ENCODE measurements at places on chromosomes 11 and 22.

DNA sequence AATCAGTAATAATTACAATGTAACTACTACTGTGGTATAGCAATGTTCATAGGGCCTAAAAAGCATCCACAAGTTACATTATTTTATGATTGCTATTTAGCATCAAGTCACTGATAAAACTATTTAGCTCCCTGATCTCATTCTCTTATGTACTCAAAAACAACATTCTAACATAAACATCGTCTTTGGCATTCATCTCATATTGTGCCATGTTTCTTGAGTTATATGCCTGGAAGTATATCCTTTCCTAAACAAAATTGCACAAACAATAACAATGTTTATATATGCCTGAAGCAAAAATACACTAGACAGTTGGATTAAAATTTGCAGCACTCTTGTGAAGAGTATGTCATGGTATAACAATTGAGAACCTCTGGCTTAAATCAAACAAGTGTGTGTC is 34.1 kb downstream of the HORMAD2 start:
- DNase-seq: no peak

- DNase-seq: no peak
These were observed 13.6 kb downstream of the PLA2G6 start for GRCh38 chr22:38167988-38168407.

DNA sequence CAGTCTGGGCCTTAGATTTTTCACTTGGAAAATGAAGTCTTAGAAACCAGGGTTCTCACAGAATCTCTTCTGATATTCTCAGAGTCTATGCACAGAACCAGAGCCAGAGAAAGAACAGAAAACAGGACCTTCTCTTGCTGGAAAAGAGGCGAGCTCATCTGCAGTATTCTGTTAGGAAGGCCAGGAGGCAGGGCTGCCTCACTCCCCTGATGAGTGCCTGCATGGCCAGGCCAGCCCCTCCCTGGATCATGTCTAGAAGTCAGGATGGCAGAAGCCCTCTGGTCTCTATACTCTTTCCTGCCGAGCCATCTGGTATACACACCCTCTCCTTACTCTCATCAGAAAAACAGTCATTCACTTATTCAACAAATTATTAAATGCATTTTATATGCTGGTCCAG is 723 bp downstream of the OR51M1 start:
- peak; percentile 18 for DNase-seq

DNA sequence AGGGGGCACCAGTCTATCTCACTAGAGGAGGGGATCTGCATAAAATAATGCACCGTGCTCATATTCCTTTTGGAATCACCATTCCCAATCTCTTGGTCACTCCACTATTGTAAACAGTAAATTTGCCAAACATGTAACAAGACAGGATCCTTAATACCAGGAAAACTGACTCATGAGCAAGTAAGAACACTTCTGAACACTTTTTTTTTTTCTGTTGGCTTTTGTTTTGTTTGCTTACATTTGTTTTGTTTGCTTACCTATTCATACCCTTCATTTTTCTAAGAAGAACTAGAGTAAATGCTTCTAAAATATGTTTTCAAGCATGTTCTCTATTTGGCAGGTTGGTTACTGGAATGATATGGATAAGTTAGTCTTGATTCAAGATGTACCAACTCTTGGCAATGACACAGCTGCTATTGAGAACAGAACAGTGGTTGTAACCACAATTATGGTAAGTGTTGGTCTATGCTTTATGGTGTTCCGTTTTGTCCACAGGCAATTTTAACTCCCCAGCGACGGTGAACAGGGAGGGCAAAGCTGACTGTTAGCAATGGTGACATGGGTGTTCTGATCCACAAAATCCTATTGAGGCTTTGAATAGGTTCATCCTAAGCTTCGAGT is 111.8 kb downstream of the MSANTD4 start:
- DNase-seq: no peak

DNA sequence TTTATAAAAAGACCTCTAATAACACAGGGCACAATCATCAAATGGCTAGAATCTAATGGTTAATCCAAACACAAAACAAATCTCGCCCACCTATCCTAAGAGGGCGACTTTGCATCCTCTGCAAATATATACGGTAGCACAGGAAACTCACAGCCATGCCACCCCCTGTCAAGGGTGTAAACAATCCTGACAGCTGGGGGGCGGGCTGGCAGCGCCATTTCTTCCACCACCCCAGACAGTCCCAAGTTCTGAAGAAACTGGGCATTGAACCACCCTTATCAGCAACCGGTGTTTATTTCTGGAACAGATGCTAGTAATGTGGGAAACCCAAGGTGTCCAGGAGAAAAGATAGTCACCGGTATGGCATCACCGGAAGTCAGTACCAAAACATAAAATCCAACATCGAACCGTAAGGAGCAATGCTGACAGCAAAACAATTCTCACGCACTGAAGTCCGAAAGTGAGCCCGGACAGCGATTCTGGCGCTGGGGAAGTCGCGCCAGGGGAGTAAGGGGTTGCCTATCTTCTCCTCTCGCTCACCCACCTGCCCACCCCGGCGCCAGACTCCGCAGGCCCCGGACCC is 825 bp downstream of the FBXO3 start:
- no peak for DNase-seq

DNA sequence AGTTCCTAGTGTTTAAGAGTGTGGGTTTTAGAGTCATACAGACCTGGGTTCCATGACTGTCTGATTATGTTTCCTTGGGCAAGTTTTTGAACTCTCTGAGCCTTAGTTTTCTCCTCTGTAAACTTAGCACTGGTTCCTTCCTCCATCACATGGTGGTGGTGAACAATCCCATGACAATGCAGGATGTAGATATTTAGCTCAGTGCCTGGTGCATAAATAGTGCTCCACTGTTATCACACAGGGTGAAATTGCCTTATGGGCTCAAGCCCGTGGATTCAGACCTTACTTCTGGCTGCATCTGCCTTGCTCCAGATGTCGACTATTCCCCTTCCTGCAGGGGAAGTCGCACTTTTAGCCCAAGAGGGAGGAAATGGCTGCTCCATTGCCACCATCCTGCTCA is 62.7 kb downstream of the LDLRAD3 start:
- no peak for DNase-seq

- DNase-seq: peak; percentile 31
These were observed 51.8 kb downstream of the MN1 start for GRCh38 chr22:27749597-27750225.

GRCh38 chr11:6110011-6110410 is 2.5 kb downstream of the OR56B4 start:
- no peak for DNase-seq

- no peak for DNase-seq
These were observed 116.5 kb upstream of the MTNR1B start for GRCh38 chr11:92852946-92853345.

GRCh38 chr11:72621008-72621610 is 53.1 kb downstream of the PDE2A start:
- DNase-seq: no peak

DNA sequence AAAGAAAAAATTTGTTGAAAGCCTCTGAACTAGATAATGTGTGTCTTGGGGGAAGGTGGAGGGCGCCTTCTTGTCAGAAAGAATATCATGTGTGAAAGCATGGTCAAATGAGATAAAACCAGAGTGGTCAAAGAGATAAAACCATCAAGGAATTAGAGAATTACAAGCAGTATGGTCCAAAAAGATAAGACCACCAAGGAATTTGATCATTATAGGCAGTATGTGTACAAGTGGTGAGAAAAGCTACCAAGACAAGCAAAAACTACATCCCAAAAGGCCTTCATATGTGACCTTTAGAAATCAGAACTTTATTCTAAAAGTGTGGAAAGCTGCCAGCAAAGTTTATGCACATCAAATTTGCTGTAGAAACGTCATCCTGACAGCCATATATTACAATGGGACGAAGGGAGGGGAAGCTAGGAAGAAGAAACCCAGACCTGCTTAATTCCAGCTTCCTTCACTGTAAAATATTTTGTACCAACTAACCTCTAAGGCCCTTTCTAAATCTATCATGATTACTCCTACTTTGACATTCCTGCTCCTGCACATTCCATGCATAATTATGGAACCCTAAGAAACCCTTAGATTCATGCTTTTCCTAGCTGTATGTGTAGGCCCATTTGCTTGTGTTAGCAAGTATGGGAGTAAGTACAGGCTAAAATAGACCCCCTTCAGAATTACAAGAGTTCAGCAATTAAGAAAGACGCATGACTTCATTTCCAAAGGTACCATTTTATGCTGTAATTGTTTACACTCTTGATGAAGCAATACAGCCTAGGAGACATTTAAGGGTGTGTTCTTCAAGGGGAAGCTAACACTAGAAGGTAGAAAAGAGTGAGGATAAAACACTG is 51.6 kb downstream of the LGR4 start:
- no peak for DNase-seq

Data from WTC11 (cell line).